ENCODE measurements at places on chromosomes 16 and 17.

- DNase-seq, result no peak
These were observed 3.7 kb downstream of the TMEM204 start for GRCh38 chr16:1537138-1537577.

- DNase-seq, result no peak
These were observed 6.7 kb upstream of the KRT14 start for GRCh38 chr17:41593306-41593981.

DNA sequence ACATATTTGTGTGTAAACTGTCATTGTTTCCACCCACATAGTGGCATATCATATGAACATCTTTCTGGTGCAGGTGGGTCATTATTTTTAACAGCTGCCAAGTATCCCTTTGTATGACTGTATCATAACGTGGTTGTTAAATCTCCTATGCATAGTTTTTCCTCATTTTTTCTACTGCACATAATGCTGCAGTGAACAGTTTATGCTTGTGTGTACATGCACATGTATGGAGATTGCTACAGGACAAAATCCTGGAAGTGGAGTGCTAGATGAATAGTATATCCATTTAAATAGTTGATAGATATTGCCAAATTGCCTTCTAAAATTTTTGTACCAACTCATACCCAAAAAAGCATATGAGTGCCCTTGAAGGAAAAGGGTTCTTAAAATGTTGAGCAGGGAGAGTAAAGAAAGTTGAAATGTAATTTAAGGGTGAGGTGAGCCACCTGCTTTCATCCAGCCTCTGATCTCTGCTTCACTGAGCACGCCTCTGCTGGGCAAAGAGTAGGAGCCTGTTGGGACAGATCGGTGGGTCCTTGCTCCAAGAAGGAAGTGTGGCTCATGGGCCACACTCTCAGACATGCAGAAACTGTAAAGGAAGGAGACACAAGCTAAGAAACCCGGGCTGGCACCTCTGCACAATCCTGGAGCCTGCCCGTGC is 55.3 kb downstream of the HLF start:
- DNase-seq, result no peak

DNA sequence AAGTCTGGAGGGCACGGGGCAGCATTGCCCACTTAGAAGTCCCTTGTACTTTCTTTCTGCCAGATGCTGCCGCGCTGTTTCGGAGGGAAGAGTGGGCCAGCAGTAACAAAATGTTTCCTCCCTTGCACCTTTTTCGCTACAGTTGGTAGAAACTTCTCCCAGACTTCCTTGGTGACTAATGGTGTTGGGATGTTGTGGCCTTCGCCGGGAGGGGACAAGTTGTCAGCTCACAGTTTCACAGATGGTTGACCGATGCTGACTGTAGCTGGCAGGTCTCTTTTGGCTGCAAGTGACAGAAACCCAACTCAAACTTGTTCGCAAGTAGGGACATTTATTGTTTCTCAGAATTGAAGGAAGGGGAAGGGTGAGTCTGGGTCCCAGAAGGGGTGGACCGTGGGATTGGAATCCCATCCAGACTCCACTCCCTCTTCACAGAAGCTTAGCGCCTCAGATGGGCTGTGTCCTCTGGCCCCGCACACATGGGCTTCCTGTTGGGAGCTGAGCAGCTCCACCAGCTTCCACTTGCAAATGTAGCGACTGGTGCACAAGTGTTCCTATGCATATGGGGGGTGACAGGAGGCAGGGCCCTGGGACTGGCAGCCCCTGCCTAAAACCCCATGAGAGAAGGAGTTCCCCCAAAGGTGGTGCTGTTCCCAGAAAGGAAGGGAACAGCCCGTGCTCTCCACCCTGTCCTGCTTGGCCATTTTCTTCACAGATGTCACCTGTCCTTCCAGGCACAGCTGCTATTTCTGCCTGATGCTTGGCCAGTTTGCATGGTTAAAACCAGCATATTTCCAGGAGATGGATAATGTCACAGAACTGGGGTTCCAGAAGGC is 30.9 kb upstream of the RPRML start:
- no peak for DNase-seq

DNA sequence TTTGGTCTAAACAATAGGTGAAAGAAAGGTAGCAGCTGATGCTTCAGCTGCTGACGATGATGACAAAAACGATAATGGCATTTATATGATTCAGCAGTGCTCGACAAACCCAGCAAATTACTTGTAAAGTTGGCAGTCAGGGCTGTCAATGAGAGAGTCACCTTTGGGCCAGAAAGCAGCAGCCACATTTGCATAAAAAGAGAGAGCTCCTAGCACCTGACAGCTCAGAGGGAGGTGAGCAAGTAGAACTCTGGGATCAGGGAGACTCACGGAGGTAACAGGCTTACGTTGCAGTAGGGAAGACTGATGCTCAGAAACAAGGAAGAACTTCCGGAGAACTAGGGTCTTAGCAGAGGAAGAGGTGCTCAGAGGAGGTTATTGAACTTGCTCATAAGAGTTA is 291.9 kb upstream of the ZFHX3 start:
- DNase-seq, result no peak

- no peak for DNase-seq
These were observed 11.6 kb upstream of the CSNK1D start for GRCh38 chr17:82285141-82285540.

- DNase-seq, result no peak
These were observed 10.7 kb downstream of the ABCA8 start for GRCh38 chr17:68944435-68945035.

DNA sequence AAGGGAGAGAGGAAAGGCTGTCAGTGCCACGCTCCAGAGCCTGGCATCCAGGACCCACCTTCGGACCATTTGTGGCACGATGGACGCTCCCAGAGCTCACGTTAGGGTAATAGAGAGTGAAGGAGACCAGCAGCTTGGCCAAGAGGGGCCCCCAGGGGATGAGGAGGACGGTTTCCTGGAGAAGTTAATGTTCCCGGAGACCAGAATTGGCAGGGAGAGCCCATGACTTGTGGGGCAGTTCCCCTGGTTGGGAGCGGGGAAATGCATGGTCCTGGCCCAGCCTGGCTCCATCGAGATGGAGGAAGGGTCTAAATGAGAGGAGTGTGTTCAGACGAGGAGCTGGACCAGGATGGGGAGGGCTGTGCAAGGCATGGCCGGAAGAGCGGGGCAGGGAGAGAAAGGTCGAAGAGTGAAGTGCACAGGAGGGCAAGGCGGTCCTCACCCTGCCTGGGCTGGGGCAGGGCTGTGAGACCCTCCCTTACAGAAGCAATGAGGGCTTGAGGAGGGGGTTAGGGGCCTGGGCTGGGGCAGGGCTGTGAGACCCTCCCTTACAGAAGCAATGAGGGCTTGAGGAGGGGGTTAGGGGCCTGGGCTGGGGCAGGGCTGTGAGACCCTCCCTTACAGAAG is 2.9 kb upstream of the HIC1 start:
- no peak for DNase-seq

DNA sequence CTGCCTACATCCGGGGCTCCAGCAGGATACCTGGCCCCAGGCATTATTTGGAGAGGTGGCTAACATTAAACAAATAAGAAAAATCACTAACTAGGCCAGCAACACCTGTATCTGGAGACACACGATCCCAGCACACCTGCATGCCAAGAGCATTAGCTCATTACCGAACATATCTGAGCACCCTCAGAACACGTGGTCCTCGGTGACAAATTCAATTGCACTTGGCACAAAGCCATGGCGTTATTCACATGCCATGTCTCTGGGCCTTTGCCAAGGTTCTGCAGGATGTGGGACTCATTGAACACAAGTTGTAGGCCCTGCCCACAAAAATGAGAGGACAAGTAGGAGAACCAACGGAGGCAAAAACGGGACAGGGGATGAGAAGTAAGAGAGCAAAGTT is 552.3 kb downstream of the TOX3 start:
- no peak for DNase-seq

DNA sequence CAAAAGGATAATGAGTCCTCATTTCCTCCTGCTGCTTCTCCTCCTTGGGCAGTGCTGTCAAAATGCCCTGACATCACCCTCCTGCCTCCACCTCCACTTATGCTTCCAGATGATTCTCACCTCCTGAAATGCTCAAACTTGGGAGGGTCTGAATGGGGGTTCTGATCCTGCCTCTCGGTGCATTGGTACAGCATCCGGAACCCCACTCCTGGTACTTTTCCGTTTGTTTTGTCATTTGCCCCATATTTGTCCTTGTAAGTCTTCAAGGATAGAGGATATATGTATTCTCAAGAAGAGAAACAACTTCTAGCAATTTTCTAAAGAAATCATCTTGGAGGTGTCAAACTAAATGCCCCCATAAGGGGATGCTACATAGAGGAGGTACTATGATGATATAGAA is 148.3 kb downstream of the SHISA9 start:
- DNase-seq, result no peak

- no peak for DNase-seq
These were observed 29.8 kb downstream of the TTYH2 start for GRCh38 chr17:74243013-74243755.

DNA sequence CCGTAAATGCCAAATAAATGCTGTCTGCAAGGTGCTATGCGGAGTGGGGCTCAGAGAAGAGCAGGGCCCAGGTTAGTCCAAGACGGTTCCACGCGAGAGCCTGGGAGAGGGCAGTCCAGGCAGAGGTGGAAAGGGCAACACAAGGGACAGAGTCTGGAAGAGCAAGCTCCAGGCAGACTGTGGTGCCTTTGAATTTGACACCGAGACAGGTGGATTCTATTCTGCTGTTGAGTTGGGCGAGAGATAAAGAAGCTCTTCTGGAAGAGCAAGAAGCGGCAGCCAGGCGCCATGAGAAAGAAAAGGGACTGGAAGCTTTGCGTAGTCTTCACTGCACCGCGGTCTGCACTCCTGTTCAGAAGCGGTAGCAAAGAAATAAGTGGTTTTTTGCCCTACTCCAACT is 55.6 kb downstream of the CYTH1 start:
- DNase-seq, result no peak

- no peak for DNase-seq
These were observed 93.1 kb upstream of the CCL1 start for GRCh38 chr17:34456121-34456520.

- DNase-seq, result no peak
These were observed 121.2 kb downstream of the SNX29 start for GRCh38 chr16:12097523-12098428.

DNA sequence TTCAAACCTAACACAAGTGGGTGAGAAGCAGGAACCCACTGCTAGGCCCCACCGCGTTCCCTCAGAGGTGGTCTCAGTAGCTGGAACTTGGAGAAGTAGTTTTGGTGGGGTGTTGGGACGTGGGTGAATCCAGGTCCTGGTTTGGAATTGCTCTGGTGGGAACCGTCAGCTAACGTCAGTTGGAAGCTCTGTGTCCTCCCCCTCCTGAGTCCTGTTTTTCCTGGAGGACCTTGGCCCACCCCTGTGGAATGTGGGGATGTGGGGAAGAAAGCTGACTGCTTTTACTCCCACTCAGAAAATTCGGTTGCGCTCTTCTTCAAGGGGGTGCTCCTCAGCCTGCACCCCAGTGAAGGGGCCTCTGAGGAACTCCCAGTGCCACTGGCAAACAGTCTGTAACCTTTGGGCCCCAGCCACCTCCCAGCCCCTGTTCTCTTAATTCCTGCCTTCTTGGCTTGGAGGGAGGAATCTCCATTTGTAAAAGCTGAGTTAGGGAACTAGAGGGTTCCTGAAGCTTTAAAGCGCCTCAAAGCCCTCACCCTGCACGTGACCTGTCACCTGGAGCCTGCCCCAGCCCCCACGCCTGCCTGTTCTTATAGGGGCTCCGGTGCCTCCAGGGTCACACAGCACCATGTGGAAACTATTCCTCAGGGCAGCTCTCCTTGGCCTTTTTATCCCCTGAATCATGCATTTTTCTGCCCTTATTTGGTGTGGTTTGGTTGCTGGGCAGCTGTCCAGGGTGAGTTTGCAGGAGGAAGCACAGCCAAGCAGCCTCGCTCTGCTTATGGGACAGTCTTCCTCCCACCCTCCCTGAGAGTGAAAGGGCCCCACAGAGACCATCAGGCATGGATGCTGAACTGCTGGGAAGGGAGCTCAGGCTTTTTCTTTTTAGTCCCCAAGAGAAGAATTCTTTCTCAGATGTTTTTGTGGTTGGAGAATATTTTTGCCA is 16.2 kb upstream of the NAGLU start:
- no peak for DNase-seq

- no peak for DNase-seq
These were observed 83.2 kb downstream of the CNTNAP4 start for GRCh38 chr16:76360404-76360803.
